ENCODE measurements at places on chromosomes 11 and 22. TPM values are rescaled to one million over a fixed set of nuclear protein-coding genes. Genes with fewer than 3 reads are reported as not detected.

PCF11 gene
- 55.5 TPM for total RNA-seq

CDC42BPG gene
- 0.32 TPM for total RNA-seq

TMEM184B gene
- 42.4 TPM for total RNA-seq

BACE1 gene
- 39.3 TPM for total RNA-seq
